Stimulated activated CD8-positive, alpha-beta memory T cell treated with anti-CD3 and anti-CD28 coated beads, Interleukin-7, amount 100 ng/mL, for 24 hours (primary cell): ENCODE measurements at places on chromosomes 7 and 10.
A peak's percentile ranks its signal among the peaks of the same experiment; 100 is the strongest.

- DNase-seq, result no peak
These were observed 818 bp downstream of the DLD start for GRCh38 chr7:107891636-107892366.

DNA sequence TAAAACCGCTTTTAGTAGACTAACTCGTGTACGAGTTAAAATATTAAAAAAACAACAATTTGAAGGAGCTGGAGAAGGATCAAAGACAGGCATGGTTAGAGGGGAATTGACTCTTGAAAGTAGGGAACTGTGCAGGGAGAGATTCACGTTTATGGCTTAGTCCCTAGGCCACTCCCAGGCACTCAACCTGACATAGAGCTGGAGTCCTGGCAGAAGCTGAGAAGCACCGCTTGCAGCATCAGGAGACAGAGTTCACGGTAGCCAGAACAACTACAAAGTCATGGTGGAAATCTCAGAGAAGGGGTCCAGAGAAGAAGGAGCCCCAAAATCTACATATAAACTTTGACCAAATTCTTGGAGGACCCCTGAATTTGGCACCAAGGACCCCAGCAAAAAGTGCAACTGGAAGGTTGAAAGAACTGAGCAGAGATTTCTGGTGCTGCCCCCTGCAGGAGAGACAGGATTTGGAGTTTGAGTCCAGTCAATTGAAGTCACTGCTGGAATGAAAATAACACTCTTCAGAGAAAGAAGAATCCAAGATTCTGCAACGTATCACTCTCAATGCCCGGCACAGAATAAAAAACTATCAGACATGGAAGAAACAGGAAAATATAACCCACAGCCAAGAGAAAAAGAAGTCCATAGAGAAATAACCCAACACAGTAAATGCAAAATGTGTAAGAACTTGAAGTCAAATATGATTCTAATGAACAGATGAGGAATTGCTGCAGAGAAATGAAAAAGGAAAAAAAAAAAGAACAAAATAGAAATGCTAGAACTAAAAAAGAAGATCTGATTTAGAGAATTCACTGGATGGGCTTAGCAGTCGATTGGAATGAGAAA is 493.3 kb upstream of the PODXL start:
- DNase-seq, result peak; percentile 14

GRCh38 chr10:48478980-48479811 is 125.7 kb downstream of the ARHGAP22 start:
- no peak for DNase-seq

DNA sequence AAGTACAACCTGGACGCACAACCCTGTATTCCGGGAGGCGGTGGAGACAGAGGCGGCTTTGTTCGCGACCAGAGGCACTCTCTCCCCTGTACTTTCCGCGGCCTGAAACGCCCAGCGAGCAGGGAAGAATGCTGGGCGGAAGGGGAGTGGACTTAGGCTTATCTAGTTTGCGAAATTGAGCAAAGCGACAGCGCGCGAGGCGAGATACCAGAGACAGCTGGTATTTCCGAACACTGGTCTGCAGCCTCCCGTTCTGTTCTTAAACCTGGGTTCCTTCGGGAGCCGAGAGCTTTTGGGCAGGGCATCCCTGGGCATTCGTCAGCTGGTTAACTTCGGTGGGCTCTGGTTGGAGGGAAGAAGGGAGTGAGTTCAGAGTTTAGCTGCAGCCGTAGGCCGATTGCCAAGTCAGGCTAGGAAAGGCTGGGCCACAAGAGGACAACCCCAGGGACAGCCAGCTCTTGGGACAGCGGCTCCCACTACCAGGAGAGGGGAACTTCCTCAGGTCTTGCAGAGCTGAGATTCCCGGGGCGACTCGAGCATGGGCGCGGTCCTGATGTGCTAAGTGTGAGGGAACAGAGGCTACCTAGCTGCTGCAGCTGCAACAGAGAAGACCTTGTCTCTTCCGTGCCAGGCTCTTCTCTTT is 3.9 kb downstream of the HMX3 start:
- no peak for DNase-seq

GRCh38 chr7:77651575-77652162 is 44.6 kb upstream of the RSBN1L start:
- DNase-seq, result no peak

DNA sequence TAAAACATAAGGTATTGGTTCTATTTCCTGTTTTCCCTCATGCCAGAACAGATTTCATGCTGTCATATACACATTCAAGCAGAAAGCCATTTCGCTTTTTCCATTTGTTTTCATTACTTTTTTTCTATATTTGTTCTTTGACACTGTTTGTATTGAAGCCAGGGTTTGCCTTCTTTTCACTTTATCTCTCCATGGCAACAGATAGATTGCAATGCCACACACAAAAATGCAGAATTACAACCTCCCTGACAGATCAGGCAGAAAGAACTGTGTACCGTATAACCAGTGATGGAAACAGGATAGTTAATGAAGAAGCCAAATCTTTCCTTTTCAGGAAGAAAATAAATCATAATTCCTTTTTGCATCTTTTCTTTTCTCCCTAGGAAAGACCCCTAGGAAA is 103.0 kb upstream of the PCGF5 start:
- no peak for DNase-seq

- DNase-seq, result no peak
These were observed 191.8 kb downstream of the CACNB2 start for GRCh38 chr10:18332048-18332447.

DNA sequence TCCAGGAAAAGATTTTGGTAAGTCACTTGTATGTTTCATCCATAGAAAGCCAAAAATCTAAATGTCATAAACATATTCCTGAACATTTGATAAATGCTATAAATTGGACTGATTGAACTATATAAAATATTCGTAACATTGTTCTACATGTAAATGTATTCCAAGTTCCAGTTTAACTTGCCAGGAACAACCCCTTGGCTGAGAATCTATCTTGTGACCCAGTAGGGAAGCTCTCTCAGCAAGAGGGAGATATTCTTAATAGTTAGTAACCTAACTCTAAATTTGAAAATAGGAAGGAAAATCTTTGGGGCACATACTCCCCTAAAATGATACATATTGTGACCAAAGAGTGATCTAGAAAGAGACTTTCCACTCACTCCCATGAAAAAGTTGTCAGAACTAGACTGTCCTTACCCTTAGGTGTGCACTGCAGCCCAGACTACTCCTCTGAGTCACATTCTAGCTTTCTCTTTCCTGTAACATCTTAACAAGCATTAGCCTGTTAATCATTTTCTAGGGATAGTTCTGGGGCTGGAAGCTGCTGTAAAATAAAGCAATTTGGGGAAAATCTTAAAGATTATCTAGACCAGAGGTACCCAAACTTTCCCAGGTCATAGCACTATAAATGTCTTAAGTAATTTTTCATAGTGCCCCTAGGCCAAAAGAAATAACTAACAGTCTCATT is 73.7 kb upstream of the SKAP2 start:
- no peak for DNase-seq

- DNase-seq, result no peak
These were observed 22.9 kb upstream of the AQP1 start for GRCh38 chr7:30888747-30889146.

GRCh38 chr7:2564970-2565540 is 6.3 kb downstream of the IQCE start:
- DNase-seq, result no peak

DNA sequence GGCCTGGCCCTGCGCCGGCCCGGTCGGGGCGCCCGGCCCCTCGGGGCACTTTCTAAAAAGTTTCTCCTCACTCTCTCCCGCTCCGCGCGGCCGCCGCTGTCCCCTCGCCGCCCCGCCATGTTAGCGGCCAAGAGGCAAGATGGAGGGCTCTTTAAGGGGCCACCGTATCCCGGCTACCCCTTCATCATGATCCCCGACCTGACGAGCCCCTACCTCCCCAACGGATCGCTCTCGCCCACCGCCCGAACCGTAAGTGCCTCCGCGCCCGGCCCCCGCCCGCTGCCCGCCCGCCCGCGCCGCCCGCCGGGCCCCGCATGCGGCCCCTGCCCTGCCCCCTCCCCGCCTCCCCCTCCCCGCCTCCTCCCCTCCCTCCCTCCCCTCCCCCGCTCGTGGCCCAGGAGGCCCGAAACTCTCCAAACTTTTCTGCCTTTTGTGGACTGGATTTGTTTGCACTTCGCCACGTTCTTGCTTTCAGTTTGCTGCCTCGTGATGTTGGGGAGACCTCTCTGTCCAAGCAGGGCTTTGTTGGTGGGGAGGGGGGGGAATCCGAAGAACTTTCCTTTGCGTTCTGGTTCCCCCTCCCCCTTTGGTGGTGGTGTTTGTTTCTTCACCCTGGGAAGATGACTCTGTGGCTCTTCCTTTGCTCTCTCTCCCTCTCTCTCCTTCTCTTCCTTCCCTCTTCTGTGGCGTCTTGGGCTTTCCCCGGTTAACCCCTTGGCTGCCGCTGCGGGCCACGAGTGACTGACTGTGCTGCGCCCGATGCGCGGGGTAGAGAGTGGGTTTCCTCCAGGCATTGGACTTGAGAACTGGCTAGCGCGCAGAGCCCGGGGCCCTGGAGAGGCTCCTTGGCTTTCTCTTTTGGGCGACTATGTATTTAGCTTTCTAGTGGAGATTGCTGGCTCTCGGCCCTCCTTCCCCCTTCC is 1.6 kb downstream of the TCF7L2 start:
- no peak for DNase-seq
